Suprapubic skin (tissue), 4 donors: ENCODE measurements at places on chromosomes 3 and 15. TPM values are rescaled to one million over a fixed set of nuclear protein-coding genes. Genes with fewer than 3 reads are reported as not detected.

DNA sequence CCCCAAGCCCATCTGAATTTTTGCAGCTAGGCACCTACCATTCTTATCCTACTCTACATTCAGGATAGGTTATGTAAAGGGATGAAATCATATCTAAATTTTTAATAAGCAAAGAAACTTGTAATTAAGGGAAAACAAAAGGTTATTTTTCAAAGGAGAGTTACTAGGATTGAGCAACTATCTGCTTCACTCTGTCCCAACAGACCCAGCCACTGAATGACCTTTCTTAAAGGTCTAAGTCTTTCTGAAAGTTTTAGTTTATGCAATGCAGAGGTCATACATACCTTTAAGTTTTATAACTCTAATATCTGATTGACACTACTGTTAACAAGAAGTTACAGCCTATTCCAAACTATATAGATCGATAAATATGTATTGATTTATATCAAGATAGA, 209.2 kb upstream of the CTNNB1 start:
- no peak for DNase-seq
- H3K27ac ChIP-seq, result no peak overlapping the region
- no peaks in the 10 kb centered on the region for H3K4me1 ChIP-seq

CHST2 gene
- 2.4 TPM for total RNA-seq

DNA sequence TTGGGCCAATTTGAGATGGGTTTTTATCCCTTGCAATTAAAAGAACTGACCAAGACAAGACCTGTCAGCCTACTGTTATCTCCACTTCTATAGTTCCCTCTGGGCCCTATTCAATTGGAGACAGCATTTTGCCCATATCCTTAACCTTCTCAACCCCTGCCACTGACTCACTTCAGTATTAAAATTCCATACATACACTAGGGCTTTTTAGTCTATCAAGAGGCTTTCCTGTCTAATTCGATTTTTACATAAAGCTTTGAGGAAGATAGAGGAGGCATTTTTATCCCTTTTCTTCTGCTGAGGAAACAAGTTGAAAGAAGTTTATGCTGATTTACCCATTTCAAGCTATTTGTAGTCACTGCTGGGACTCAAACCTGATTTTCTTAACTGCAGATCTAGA, 51.1 kb downstream of the GTF2E1 start:
- H3K4me3 ChIP-seq, result no peak overlapping the region
- no peaks in the 10 kb centered on the region for H3K27me3 ChIP-seq
- H3K36me3 ChIP-seq, result no peaks in the 10 kb centered on the region
- no peak for DNase-seq
- no peak overlapping the region for H3K27ac ChIP-seq

SLC6A11 gene
- 7.4 TPM for total RNA-seq

- DNase-seq, result no peak
- H3K4me1 ChIP-seq, result no peaks in the 10 kb centered on the region
- no peaks in the 10 kb centered on the region for H3K27me3 ChIP-seq
- no peak overlapping the region for H3K27ac ChIP-seq
Measured at GRCh38 chr3:88282528-88283241, 132.9 kb downstream of the C3orf38 start.

DNA sequence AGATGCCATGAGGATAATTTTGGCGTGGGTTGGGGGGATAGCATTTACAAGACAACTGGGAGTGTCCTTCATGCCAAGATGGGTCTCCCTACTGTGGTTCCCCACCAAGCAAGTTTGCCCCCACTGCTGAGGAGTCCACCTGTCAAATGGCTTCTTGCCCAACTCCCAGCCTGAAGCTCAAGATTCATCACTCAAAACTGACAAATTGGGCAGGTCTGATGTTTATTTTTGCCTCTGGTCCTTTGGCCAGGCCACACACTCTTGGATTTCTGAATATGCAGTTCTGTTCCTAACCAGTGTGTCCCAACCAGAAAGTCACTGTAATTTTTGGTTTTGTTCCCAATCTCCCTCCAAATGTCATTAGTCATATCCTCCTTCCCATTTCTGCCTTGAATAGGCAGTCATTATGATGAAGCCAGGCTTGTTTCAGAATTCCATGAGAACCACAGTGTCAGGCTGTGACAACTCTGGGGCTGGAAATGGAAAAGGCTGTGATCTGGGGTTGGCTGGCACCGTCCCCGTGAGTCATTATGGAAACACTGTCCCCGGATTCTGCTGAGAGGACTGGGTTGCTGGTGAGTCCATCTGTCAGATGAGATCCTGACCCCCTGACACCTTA, 29.3 kb upstream of the MEF2A start:
- H3K27me3 ChIP-seq, result no peaks in the 10 kb centered on the region
- H3K27ac ChIP-seq, result peak overlapping the region; percentile 50
- H3K36me3 ChIP-seq, result no peaks in the 10 kb centered on the region
- H3K4me1 ChIP-seq, result peaks cover 19% of the 10 kb centered on the region
- DNase-seq, result peak; percentile 76
